CD4-positive, alpha-beta T cell treated with Interleukin-6 for 4 hours (primary cell): ENCODE measurements at places on chromosomes 12 and 14.

DNA sequence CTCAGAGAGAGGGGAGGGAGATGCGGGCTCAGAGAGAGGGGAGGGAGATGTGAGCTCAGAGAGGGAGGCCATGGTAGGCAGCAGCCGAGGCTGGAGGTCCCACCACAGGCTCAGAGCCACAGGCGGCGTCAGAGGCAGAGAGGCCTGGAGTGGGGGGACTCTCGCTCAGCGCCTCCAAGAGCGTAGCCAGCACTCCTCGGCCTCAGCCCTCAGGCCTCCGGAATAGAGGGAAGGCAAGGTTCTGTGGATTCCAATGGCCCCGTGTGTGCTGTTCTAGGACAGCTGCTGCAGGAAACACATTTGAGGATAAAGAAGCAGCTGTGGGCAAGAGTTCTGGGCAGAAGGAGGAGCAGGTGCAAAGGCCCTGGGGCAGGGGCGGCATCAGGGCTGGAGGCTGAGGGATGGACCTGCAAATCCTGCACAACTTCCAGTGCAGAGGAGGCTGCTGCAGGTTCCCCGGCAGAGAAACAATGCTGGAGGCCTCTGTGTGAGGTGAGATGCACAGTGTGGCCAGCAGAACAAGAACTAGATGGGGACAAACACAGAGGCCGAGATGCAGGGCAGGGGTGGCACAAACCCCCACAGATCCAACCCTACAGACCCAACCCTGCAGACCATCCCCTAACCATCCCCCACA, 59.1 kb upstream of the GALNT9 start:
- DNase-seq, result no peak

GRCh38 chr14:65421201-65421981, 8.9 kb downstream of the FUT8 start:
- DNase-seq, result no peak

- peak; percentile 73 for DNase-seq
Observed at GRCh38 chr12:89040146-89040964, 311.9 kb downstream of the DUSP6 start.

GRCh38 chr14:84128050-84128449, 1401.9 kb upstream of the FLRT2 start:
- no peak for DNase-seq

GRCh38 chr14:71267007-71267513, 359.8 kb downstream of the PCNX1 start:
- no peak for DNase-seq

GRCh38 chr12:8018666-8019581, 13.6 kb upstream of the FOXJ2 start:
- peak; percentile 35 for DNase-seq

GRCh38 chr12:92942905-92943304, 13.8 kb upstream of the EEA1 start:
- DNase-seq, result no peak

DNA sequence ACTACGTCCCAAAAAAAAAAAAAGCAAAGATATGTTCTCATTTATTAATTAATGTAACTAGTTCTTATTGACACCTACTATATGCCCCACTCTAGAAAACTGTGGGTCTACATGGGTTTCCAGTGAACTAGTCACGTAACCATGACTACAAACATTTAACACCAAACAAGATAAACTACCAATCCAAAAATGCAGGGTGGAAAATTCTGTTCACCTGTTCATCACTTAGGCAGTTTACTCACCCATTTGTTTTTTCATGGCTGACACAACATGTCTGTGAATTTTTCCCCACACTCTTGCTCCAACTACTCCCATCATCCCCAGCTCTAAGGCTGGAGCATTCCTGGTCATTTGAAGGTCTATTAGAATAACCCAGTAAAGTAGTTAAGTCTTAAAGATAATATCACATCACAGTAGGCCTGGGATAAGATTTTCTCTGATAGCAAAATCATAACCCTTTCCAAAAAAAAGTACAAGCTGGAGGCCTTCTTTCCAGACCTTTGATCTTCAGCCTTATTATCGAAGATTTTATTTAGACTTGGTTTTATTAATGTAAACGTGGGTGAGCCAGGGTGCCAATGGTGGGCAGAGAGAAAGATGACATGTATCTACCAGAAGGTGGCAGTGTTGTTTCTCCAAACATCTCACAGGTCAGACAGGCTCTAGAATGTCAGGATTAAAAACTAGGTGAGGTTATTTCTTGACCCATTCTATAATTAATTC, 61.6 kb upstream of the DAAM1 start:
- peak; percentile 42 for DNase-seq

DNA sequence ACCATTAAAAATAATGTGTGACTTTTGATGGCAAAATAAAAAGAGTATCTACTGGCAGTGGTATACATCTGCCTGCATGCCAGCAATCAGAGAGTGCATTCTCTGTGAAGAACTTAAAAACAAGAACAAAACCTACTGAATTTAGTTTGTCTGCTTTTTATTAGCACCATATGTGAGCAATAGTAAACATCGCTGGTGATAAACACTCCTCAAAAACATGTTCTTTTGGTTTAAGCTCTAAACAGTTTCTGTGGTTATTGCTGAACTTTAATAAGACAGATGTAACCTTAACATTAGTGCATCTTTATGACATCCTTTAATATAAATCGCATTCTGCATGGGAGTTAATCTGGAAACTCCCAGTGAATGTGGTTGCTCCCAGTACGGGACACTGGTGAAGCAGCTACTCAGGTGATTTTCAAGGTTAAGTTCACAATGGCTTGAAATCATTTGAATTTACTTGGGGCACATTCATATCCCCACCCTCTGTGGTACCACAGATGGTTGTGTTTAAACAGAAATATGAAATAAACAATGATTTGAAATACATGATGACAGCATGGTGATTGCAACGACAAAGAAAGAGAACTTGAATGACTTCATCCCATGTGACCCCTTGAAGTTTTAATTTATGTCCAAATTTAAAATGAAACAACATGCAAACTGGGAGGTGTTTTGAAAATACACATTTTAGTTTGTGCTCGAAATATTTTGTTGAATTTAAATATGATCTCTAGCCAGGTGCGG, 285.9 kb downstream of the FOXN3 start:
- no peak for DNase-seq

- no peak for DNase-seq
Observed at GRCh38 chr14:76962303-76962660, 66.2 kb downstream of the IRF2BPL start.

DNA sequence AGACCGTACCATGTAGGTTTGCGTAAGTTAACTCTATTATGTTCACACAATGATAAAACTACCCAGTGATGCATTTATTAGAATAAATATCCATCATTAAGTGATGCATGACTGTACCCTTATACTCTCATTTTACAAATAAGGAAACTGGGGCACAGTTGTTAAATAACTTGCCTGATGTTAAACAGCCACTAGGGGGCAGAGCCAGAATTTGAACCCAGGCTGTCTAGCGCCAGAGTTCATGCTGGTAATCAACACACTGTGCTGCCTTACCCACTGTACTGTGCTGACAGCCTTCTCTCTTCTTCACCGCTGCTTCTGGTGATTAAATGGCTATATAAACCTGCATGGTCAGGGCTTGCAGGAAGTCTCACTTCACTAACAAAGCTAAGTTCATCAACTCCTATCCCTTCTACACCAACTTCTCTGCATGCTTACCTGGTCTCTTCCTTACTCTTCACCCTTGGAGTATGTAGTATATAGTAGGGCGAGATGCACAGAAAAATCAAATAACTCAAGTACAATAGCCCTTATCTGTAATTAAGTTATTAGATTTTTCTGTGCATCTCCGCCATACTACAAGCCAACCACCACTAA, 43.6 kb upstream of the APPL2 start:
- DNase-seq, result peak; percentile 56

GRCh38 chr12:130768120-130768519, 52.0 kb upstream of the RIMBP2 start:
- DNase-seq, result no peak

DNA sequence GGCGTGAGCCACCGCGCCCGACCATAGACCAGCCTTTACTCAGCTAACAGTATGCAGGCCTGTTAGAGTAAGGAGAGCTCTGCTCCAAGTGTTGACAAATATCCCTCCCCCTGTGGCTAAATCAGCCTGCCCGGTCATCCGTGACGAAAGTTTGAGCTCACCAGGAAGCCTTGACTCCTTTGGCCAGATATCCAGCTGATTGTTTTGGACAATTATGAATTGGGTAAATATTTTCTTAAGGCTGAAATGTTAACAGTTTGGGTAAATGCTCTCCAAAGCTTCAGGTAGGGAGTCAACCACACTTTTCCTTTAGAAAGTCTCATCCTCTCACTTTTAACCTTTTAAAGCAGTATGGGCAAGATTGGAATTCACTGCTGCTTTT, 157.9 kb downstream of the PAWR start:
- DNase-seq, result no peak

- DNase-seq, result no peak
Observed at GRCh38 chr14:59254911-59255545, 66.6 kb downstream of the DAAM1 start.

DNA sequence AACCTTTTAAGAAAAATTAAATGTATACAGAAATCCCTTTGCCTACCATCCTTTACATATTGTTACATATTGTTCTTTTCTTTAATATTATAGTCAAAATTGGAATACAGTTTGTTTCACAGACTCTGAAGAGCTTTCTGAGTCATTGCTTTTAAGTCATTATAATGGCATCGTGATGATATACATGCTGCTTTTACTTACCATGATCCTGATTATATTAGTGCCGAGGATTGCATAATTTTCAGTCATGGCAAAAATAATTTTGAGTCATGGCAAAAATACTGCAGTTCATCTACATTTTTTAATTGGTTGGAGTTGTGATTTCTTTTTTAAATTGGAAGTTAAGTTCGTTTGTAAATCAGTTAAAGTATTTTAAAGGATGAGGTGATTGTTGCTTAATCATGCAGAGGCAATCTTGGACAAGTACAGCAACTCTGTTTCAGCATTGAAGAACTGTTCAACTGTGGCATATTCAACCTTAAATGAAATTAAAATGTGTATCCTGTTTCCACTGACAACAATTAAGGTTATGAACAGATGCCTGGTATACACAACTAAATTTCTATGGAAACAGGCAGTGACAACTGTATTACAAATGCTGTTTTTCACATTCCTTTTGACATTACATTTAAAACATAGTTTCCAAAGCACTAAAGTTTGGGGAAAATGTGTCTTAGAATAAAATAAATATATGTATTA, 142.3 kb downstream of the PCNX1 start:
- no peak for DNase-seq

- no peak for DNase-seq
Observed at GRCh38 chr12:123062681-123063486, 82.4 kb downstream of the ARL6IP4 start.

- DNase-seq, result no peak
Observed at GRCh38 chr12:19978193-19978592, 390.1 kb upstream of the PDE3A start.

DNA sequence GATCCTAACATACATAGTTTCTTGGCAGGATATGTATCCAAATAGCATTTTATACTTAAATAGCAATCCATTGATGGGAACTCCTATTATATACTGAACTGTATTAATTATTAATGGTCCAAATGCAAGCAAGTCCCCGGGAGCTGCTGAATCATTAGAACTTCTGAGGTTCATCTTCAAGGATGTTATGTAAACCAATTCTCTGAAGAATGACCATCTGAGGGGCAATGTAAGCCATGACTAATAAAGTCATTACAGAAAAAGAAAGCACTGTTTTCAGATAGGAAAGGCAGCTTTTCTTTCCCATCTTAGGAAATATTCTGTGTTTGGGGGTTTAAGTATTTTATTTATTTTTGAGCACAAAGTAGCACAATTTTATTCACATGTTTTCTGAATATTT, 166.1 kb upstream of the SLC16A7 start:
- no peak for DNase-seq

DNA sequence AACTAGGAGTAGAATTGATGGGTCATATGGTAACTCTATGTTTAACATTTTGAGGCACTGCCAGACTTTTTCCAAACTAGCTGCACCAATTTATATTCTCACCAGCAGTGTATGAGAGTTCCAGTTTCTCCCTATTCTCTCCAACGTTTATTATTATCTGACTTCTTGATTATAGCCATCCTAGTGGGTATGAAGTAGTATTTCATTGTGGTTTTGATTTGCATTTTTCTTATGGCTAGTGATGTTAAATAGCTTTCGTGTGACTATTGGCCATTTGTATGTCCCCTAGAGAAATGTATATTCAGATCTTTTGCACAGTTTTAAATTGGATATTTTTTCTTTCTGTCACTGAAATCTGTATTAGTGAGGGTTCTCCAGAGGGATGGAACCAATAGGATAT, 37.8 kb downstream of the HELB start:
- no peak for DNase-seq

- no peak for DNase-seq
Observed at GRCh38 chr14:54806616-54807015, 96.0 kb downstream of the GCH1 start.

GRCh38 chr12:132270969-132271754, 58.2 kb downstream of the GALNT9 start:
- no peak for DNase-seq

DNA sequence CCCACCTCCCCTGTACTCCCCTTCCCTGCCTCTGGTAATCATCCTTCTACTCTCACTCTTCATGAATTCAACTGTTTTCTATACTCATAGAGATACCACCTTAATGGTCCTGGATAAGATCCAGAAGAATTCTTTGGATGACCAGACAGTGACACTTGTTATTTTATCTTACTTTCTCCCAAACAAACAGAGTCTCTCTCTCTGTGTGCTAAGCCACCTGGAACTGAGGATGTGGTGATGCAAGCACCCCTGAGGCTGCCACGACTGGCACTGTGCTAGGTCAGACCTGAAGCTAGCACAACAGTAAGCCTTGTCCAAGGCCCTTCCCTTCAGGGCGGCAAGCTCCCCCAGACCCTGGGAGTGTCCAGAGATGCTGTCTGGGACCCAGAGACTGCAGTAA, 250.2 kb downstream of the C12orf50 start:
- no peak for DNase-seq

- DNase-seq, result no peak
Observed at GRCh38 chr12:82596483-82596882, 90.2 kb upstream of the TMTC2 start.

DNA sequence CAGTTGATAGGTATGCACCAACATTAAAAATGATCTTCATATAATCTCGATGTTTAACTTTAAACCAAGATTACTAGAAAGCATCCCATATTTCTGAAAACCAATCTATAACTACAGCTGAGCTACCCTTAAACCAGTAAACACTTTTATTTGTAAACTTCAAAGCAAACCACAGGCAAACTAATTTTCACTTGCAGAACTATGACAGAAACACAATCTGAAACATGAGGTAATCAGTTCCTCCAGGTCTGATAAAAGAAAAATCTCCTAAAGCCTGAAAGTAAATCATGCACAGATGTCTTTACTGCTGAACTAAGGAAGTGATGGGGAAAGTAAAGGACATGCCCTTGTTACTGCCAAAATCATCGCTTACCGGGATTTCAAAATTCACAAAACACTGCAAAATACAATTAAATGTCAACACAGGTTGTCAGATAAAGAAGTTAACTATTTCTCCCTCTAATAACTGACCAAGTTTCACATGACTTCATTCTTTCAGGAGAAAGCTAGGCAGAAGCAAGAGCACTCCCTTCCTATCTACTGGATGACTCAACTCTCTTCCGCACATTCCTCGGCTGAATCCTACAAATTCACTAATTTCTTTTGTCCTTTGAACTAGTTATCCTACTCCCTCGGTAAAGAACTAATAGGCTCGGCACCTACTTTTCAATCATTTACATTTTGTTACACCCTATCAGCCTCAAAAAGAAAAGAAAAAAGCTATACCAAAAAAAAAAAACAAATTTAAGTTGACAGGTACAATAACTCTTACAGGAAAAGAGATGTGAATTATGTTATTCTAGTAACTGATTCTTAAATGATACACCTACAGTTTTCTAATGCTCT, 1.4 kb downstream of the EEA1 start:
- DNase-seq, result no peak
